Activated CD4-positive, alpha-beta T cell treated with anti-CD3 and anti-CD28 coated beads, Interleukin-2, Interleukin-4, amounts not matched to agents 100 ng/mL and 50 ng/mL, durations not matched to agents 16 hours and 8 hours (primary cell): ENCODE measurements at places on chromosomes 3 and 15.

DNA sequence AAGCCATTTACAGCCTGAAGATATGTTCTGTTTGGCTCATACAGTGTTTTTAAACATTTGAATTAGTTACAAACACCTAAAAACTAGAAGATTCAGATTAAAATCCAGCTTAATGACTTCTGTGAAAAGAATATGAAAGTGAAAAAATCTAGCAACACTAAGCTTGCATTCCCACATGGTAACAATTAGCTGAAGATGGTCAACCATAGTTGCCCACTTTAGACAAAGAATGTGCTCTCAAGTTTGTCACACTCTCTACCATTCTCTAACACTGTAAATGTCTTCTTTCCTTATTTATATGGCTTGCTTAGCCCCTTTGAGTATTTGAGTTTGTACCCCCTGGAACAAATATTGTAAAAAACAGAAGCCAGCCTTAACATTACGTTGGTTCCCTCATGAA is 32.7 kb downstream of the HDGFL3 start:
- DNase-seq: no peak

GRCh38 chr15:90883526-90883975 is 753 bp upstream of the FES start:
- no peak for DNase-seq

DNA sequence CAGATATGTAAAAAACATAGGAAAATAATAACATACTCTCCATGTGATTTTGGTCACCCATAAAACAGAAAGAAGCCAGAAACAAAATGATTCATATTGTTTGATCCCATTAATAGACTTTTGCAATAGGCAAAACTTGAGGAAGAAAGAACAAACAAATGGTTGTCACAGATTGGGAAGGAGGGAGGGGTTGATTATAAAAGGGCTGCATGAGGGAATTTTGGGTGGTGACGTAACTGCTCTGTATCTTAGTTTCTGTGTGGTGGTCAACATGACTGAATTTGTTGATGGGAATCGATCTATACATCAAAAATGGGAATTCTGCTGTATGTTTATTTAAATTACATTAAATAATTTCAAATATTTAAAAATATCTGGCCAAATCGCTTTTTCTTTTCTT is 86.3 kb downstream of the P3H2 start:
- no peak for DNase-seq

DNA sequence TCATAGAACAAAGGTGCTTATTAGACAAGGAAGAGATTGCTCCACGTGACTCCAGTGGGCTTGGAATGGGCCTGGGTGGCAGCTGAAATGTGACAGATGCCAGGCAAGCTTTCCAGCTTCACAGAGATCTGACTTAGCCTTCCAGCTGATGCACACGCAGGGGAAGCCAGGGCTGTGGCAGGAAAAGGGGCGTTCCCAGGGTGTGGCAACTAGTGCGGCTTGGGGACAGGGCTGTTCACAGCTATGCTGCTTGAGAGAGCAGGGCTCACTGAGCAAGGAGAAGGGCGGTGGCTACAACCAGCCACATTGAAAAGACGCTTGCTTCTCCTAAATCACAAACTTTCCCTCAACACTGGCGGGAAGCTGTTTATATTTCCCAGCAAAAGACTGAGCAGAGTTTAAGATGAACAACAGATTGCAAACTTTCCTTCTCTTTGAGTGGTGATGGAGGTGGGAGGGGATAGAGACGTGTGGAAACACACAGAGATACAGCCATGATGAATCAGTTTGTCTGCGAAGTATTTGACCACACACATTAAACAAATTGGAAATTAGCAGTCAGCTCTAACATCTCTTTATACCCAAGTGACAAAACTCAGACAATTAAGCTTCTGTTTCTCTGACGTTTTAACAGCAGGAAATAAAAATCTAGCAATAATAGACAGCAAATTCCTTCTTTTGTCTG is 127.5 kb downstream of the BDH1 start:
- DNase-seq: peak; percentile 47

GRCh38 chr15:82130248-82130647 is 84.4 kb upstream of the MEX3B start:
- no peak for DNase-seq
